Hippocampal formation (tissue), 2 donors: ENCODE measurements at places on chromosomes 2 and 18.

DNA sequence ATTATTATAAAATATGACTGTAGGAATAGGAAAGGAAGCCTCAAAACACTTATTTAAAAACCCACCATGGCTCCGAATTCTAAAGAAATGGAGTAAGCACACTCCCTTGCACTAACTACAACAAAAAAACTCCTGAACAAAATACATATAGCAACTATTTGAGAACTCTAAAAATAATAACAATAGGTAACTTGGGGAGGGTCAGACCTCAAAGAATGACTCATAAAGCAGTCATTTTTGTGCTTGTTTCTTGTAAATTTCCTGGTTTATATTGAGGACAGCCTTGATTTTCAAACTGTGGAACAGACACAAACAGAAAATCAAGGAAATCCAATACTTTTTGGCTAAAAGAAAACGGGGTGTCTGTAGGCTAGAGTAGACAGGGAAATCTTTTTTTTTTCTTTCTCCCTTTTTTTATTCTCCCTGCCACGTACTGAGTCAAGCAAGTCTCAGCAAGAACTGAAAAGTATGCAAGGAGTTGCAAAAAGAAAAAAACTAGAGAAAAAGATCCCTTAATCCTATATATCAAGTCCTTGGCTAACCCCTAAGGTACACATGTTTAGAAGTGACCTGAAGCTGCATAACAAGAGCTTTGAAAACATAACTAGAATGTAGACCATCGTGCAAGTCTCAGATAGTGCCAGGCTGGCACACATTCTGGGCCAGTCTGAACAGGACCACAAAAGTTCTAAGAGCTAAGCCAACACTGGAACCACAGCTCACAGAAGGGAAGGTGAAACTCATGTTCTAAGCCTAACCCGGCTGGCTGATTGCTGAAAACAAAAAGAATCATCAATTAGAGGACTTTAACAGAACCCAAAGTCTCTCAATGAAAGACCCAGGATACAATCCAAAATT, 403.1 kb upstream of the LYPD1 start:
- no peak for DNase-seq

GRCh38 chr2:68330691-68331090, 10.9 kb upstream of the CNRIP1 start:
- no peak for DNase-seq

DNA sequence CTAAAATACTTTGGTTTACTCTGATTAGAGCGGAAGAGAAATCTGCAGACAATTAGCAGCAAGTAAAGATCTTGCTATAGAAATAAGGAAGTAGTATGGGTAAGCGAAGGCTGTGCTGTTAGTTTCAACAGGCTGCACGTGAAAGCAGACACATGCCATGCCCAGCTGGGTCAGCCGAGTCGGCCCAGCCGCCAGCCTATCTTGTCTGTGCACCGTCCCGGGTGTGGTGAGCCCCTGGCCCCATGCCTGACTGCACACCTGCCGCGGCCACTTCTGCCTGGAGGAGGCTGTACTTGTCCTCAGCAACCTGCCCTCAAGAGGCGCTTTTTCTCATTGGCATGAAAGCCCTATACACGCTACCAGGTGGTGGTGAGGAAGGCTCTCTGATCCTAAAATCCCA, 185.5 kb downstream of the SEPTIN10 start:
- DNase-seq: no peak

- DNase-seq: no peak
Observed at GRCh38 chr2:99153921-99154604, 679 bp downstream of the TSGA10 start.

- DNase-seq: no peak
Observed at GRCh38 chr18:22477222-22477621, 59.5 kb upstream of the CTAGE1 start.

GRCh38 chr2:46674488-46674887, 195.1 kb downstream of the TMEM247 start:
- DNase-seq: no peak

DNA sequence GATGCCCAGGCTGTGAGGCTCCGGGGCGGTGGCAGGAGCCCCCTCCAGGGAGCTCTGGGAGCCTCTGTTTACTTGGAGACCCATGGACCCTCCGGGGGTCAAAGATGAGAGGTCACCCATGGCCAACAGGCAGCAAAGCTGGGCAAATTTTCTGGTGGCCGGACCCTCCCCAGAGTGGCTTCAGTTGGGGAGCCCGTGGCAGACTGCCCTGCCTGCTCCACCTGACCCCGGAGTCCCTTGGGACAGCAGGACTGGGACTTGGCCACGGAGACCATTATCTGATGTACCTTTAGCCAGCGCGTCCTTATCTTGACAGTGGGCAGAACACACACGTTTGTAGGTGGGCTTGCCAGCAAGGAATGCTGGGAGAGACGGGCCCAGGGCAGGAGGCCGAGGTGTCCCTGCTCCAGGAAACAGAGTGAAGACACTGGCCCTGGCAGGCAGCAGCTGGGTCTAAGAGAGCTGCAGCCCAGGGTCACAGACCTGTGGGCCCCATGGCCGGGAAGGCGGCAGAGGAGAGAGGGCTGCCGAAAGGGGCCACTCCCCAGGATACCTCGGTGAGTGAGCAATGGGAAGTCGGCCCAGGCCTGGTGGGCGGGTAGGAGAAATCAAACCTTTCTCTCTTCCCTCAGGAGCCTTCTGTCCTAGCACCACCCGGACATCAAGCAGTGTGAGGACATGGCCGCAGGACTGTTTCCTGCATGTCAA, at the start of the genes ABCG5 and ABCG8:
Gene ABCG5 (minus strand): TSS at position 280 of the 708 bp plus-strand sequence. CDS start 160 bp downstream, at position 120.
Gene ABCG8 (plus strand): TSS at position 412 of the 708 bp plus-strand sequence. CDS start 83 bp downstream, at position 495.
- DNase-seq: no peak

- peak; percentile 6 for DNase-seq
Observed at GRCh38 chr18:10401930-10402329, 52.5 kb upstream of the APCDD1 start.
